ENCODE measurements at places on chromosomes 16 and 17.

GRCh38 chr16:78155791-78156345 lies 56.4 kb downstream of the WWOX start:
- DNase-seq, result no peak

DNA sequence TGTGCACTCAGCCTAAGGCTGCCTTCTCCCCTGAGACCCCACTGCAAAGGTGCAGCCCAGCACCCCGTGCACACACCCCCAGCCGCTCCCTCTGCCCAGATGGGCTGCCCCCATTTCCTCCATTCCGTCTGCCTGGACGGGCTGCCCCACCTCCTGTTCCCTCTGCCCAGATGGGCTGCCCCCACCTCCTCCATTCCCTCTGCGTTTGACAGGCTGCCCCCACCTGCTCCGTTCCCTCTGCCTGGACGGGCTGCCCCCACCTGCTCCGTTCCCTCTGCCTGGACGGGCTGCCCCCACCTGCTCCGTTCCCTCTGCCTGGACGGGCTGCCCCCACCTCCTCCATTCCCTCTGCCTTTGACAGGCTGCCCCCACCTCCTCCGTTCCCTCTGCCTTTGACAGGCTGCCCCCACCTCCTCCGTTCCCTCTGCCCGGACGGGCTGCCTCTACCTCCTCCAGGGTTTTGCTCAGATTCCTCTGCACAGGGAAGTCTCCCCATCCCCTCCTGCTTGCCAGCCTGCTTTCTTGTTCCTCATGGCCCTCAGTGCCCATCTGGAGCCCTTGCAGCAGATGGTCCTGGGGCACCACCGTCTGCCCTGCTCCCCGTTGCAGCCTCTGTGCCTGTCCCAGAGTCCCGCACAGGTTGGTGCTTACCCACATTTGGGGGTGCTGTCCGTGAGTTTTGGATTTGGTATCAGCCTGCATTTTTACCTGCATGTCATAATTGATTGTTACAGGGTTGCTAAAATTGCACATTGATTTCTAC lies 23.4 kb upstream of the IL17C start:
- no peak for DNase-seq

GRCh38 chr16:87094556-87094865 lies 222.7 kb downstream of the C16orf95 start:
- DNase-seq, result no peak

DNA sequence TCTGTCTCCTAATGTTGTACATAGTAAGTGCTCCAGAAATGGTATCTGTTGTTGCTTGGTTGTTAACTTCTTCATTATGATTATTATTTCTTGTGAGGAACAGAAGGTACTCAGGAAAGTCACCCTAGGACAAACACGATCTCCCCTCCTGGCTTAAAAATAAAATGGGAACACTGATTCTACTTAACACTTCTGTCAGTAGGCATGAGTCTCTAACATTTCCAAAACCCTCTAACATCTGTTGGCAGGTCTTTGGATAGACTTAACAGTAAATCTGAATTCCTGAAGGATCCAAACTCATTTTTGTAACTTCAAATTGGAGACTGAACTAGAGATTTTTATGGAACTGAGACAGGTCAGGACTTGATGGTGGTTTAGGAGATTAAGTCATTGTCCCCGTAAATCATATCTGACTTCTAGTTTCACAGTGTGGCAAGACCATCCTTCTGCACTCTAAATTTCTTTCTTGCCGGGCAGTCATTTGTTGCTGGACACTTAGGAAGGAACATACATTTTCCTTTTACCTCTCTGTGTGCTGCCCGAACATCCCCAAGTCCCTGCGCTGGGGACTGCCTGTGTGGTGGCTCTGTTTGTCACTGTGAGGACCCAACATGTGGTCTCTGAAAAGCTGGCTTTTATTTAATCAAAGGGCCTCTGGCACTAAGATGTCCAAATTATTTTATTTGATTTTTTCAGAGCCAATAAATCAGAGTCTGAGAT lies 149.9 kb downstream of the NPIPB5 start:
- DNase-seq, result no peak

GRCh38 chr17:78486946-78487680 lies 90.1 kb downstream of the DNAH17 start:
- no peak for DNase-seq

DNA sequence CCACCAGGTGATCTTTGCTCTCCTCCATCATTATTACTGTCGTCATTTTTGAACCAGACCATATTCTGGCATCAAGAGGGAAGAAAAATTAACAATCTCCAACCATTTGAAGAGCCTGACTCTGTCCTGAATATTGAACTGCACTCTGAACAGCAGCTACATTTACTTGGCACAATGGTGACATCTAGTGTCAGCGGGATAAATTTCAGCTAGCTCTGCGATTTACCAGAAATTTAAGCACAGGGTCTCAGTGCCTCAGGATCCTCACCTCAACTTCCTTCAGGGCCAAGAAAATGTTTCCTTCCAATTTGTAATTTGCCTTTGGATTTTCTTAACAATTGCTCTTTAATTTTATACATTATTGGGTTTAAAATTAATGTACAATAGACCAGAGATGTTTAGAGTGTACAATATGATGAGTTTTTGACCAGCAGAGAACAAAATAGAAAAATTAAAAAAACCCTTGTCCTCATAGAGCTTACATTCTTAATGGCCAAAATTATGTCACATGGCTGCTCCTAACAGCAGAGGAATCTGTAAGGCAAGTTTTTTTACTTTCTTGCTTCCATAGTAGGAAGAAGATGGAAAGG lies 10.7 kb upstream of the ZNF19 start:
- no peak for DNase-seq

DNA sequence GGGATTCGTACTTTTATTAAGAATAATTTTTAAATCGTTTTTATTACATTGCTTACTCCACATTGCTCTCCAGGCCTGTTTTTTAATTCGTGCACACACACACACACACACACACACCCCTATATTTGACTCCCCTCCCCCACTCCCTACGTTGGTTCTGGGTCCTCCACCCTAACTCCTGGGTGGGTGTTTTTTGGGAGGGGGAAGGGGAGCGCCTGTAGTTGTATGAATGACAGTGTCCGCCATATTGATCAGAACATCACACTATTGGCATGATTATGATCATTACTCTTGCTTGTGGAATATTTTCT lies 1.3 kb downstream of the GNAO1 start:
- DNase-seq, result no peak

DNA sequence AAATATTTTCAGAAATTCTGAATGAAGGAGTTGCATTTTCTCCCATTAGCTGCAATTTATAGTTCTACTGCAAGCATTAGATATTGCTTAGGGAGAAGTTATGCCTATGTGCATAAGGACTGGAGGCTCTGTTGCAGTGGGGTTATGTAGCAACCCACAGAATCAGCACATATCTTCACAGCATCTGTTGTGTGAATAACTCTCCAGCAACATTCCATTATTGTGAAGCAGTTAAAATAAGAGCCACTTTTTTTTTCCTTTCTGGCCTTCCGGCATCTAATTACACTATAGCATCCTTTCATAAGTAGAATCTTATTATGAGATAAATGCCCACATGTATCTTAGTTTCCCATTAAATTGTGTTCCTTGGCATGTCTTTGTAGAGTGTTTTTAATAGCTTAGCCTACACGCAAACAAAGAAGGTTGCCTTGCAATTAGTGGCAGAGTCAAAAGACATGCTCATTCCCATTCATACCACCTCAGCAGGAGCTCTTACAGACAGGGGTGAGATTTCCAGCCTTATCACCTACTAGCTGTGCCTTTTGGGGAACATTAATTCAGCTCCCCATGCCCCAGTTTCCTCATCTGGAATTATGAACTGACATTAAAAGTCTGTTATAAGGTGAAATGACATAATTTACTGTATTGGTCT lies 596.0 kb upstream of the GOT2 start:
- DNase-seq, result no peak

GRCh38 chr16:50992350-50993032 lies 158.6 kb downstream of the SALL1 start:
- no peak for DNase-seq

- peak; percentile 88 for DNase-seq
These were observed 32.0 kb upstream of the SNN start for GRCh38 chr16:11636172-11636721.

DNA sequence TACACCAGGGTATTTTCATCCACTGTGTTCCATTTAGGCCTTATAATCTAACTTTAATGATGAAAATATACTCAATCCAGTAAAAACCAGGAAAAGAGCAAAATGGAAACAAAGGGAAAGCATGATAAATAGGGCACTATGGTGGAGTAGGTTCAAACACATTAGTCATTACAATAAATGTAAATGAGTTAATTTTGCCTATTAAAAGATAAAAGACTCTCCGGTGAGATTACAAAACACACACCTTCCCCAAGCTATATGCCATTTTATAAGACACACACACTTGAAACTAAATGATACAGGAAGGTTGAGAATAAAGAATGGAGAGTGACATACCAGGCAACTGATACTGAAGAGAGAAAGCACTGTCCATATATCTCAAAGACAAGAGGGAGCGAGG lies 10.0 kb downstream of the PPL start:
- no peak for DNase-seq

GRCh38 chr16:88649195-88649923 lies 1.5 kb downstream of the CYBA start:
- DNase-seq, result no peak

DNA sequence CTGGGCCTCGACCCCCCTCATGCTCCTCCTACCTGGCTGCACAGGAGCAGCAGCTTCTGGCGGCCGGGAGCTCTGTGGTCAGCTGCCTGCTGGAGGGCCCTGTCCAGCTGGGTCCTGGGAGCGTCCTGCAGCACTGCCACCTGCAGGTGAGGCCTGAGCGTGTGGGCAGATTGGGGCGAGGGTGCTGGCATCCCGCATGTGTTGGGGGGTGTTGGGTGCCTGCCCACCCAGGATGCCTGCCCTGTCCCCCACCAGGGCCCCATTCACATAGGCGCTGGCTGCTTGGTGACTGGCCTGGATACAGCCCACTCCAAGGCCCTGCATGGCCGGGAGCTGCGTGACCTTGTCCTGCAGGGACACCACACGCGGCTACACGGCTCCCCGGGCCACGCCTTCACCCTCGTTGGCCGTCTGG lies 16.5 kb downstream of the FCSK start:
- DNase-seq, result no peak

DNA sequence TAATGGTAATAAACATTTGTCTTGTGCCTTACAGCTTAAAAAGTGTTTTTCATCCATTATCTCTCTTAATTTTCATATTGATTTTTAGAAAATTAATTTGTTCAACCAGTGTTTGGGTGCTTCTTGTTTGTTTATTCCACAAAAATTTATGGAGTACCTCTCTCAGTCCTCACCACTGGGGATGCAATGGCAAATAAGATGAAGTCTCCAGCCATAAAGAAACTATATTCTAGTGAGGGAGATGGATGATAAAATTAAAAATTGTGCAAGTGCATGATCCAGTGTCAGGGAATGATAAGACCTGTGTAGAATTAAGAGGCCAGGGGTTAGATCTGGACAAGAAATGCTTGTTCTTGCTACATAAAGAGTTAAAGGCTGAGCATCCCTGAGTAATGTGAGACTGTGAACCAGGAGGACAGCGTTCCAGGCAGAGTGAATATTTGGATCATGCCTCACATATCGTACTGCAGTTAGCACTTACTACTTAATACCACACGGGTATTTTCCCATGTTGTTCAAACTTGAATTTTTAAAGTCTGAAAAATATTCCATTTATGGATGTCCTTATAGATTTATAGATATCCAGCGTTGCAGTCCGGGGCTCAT lies 535.7 kb upstream of the HSBP1 start:
- DNase-seq, result no peak

- DNase-seq, result no peak
These were observed 18.3 kb downstream of the GDE1 start for GRCh38 chr16:19503461-19504075.

- DNase-seq, result no peak
These were observed 1.3 kb downstream of the TLCD3A start for GRCh38 chr17:733743-734142.

DNA sequence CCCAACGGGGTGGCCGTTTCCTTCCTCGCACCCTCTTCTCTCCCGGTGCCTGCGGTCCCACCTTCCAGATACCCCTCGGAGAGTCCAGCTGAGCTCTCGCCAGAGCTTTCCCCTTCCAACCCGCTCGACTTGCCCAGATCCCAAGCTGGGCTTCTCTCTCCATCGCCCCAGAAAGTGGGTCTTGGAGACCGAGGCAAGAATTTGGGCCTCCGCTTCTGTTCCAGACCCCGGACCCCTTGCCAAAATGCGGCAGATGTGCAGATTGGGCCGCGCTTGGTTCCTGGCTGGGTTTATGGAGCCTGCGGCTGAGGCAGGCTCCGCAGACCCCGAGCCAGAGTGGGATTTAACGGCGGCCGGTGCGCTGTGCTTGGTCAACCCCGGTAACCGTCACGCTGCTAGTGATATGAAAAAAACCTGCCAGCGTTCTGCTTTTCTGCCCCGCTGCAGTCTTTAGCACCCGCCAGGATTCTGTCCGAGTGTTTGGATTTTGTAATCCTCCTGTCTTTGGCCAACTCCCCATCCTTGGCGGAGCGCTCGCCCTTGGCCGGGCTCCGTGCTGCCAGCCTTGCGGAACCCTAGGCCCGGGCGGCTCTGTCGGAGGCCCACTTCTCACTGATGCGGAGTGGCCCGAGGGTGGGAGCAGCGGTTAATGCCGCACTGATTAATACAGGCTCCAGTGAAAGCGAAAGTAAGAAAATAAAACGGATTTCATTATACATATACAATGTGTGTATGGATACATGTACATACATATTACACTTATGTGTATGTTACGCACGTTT lies 754 bp upstream of the SLFN11 start:
- DNase-seq, result no peak

All from NCI-H510A (cell line).